Activated CD8-positive, alpha-beta memory T cell treated with anti-CD3 and anti-CD28 coated beads, Interleukin-2, amount 50 U/mL, for 4 hours (primary cell): ENCODE measurements at places on chromosomes 5 and 9.
A peak's percentile ranks its signal among the peaks of the same experiment; 100 is the strongest.

DNA sequence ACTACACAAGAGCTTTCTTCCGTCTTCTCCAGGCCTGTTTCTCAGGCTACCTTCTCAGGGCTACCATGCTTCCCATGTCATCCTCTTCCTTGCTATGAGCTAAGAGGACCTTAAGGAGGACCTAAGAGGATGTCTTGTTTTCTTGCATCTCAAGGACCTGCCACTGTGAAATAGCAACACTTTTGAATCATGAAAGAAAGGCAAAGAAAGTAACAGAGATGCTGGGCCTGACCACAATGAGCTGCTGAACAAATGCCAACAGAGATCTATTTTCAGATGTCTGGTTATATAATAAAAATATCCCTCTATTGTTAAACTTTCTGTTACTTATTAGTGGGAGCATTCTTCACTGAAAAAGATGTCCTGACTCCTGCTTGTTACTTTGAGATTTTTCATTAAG, 36.7 kb upstream of the ANXA1 start:
- no peak for DNase-seq

DNA sequence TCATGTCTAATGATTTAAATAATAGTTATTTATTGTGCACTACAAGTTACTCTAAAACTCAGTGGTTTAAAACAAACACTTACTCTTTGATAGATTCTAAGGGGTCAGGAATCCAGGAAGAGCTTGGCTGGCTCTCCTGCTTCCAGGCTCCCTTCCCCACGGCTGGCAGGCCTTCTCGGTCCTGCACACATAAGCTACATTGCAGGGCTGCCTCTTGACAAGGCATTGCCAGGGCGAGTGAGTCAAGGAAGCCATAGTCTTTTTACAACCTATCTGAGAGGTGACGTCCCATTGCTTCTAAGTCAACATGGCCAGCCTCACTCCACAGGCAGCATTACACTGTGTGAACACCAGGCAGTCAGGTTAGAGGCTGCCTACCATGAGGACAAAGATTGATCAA, 119.8 kb downstream of the AUH start:
- no peak for DNase-seq

DNA sequence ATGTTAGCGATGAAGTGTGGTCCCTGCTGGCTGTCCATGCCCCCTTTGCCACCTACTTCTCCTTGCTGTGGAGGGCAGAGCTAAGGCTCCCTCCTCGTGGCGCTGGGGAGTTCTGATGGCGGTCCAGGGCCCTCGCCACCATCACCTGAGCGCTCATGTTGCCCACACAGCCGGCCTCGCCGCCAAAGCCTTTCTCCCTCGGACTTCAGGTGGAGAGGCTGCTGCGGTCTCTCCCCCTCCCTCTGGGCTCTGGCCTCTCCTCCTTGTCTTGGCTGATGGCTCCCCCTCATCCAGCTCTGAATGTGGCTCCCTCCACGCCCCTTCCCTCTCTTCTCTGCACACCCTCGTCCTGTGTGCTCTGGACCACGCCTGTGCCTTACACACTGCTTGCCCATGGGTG, 14.5 kb upstream of the LPCAT1 start:
- no peak for DNase-seq

- no peak for DNase-seq
These were observed 86.6 kb downstream of the PLPPR1 start for GRCh38 chr9:101115102-101115501.

GRCh38 chr5:125263356-125263755, 516.9 kb upstream of the ZNF608 start:
- no peak for DNase-seq

DNA sequence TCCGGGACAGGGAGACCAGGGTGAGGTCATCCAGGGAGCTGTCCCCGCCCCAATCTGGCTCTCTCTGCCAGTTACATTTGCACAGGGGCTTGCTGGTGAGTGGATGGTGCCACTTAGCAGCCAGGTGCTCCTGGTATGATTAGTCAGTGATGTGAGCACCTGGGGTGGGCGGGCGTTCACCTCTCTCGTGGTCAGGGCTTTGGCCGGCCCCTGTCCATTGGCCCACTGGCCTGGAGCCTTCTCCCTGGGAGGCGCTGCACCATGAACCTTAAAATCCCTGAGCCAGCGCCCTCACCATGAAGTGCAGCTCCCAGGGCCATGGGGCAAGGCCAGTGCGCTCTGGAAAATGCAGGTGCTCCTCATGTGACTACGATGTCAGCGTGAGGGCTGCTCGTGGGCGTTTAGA, 2.0 kb downstream of the NKD2 start:
- no peak for DNase-seq

- no peak for DNase-seq
These were observed 1809.9 kb upstream of the ACO1 start for GRCh38 chr9:30574355-30575151.

- peak; percentile 80 for DNase-seq
These were observed at the start of gene TERT for GRCh38 chr5:1294835-1295649. Gene TERT, minus strand, starts transcription at chr5:1295068. Its CDS starts 79 bp downstream, at chr5:1294989.

DNA sequence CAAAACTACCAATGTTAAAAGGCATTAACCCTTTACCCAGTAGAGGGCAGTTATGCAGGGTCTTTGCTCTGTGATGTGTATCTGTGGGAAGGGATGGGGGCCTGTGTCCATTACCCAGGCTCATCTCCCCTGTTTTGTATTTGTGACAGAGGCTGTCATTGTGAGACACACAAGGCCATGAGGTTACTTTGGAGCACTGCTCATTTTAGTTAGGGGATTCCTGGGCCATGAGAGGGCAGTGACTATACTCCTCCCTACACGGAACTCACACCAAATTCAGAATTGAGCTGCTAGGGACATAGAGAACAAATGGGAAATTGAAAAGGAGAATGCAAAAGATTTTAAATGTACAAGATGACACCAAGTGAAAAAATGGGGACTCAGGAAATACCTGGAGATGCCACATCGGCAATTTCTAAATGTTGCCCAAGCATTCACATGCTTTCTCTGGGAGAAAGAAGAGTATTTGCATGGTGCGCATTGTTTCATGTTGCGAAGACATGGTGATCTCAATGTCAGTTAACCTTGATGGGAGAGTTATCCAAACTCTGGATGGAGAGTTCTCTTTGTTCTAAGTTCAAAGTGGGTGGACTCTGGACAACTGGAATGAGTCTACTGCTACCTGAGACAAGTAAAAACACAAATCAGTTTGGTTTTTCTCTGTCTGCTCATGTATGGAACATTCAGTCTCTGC, 32.5 kb downstream of the C9orf152 start:
- no peak for DNase-seq

DNA sequence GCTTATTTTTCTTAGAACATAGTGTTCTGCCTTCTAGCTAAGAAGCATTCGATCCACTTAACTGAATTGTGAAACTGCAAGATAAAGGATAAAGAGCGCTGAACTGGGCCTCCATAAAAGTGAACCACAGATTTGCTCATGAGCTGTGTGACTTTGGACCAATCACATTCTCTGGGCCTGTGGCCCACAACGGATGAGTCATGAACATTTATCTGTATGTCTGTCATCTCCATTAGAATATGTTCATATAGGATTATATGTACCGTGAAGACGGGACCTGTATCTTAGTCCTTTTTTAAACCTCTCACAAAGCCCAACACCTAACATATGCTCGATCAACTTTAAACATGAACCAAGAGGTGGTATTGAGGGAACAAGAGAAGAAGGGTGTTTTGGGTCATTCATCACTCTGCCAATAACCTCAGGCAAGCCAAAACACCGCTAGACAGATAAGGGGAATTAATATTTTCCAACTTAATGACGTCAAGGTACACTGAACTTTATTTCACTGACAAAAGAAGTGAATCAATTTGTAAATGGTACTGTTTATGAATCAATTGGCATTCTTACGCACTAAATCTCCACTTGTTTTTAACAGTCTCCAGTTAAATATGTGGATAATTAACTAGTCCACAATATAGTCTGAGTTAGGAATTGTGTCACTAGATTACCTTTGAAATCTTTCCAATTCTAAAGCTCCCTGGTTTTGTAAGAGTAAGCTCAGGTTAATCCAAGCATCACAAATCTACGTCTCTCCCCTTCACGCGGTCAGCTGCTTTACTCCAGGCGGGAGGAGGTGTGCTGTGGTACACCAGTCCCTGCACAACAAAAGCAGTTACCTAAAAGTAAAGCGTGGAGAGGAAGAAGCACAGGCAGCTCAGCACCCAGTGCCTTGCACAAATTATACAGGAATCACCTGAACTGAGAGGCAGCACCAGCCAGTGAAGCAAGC, 1.6 kb downstream of the TMEM245 start:
- peak; percentile 44 for DNase-seq

GRCh38 chr5:165031371-165031770, 1526.0 kb downstream of the MAT2B start:
- DNase-seq = no peak

GRCh38 chr5:67880511-67880805, 335.1 kb upstream of the PIK3R1 start:
- no peak for DNase-seq

GRCh38 chr9:6739218-6739617, 18.6 kb upstream of the KDM4C start:
- DNase-seq = no peak

GRCh38 chr5:57513785-57514184, 31.2 kb upstream of the ACTBL2 start:
- no peak for DNase-seq

- DNase-seq = no peak
These were observed 114.3 kb downstream of the STARD4 start for GRCh38 chr5:111398013-111398412.

GRCh38 chr9:130908878-130909355, 12.3 kb upstream of the QRFP start:
- no peak for DNase-seq

DNA sequence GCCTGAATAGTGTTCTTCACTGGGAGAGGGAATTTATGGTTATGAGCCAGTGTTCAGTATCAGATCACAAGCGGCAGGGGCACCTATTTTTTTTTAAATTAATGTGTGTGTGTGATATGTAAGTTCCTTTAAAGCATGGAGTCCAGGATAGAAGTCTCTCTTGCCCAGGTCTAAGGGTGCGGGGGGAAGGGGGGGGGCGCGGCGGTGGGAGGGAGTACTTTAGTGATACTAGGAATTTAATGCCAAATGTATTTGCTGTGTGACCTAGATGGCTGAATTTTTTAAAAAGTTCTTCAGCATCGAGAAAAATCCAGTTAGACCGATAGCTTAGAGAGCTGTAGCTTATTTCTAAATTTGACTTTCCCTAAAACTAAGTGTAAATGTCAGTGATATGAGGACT, 1.5 kb upstream of the FCHO2 start:
- DNase-seq = no peak

DNA sequence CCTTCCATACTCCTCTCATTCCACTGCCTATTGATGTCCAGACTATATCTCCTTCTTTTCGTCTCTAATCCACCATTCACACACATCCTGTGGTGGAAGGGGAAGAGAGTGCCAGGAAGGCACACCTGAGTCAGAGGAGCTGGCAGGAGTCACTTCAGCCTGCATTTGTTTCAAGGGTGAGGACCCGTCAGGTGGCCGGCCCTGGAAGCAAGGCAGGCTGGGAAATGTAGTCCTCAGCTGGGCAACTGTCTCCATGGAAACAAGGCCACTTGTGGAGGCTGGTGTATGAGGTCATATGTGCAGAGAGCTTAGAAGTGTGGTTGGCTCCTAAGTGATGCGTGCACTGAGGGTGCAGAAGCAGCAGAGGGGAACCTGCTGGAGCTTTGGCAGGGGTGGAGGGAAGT, 278.4 kb downstream of the NSG2 start:
- no peak for DNase-seq

- DNase-seq = no peak
These were observed 75.4 kb downstream of the TSSK1B start for GRCh38 chr5:113359419-113359818.

DNA sequence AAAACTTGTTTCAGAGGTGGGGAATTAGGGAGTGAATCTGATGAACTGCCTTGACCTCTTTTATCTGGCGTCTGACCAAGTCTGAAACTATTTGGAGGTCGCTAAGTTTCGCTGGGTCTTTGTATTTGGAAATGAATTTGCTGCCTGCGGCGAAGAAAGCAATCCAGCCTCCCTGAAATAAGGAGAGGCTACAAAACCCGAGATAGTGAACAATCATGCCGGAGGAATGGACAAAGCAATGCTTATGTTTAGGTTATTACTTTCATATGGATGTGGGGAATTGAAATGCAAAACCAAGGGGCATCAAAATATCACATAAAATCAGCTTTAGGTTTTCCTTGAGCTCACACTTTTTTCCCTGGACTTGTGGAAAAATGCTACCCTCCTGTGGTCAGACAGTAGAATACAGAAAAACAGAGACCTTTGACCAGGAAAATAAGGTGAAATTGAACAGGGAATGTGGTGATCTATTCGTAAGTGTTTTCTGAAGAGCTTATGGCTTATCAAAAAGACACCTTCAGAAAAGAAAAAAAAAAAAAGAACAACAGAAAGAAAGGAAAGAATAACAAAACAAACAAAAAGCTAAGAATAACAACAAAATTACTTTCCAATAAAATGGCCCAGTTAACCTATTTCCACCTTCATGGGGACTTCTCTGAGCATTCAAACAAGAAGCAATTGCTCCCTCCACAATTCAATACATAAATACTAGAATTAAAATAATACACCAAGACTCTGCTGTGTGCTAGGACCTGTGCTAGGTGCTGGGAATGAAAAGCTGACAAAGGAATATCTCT, 68.6 kb upstream of the DPYSL3 start:
- no peak for DNase-seq

- DNase-seq = no peak
These were observed 4.3 kb upstream of the RAI14 start for GRCh38 chr5:34651791-34652190.

DNA sequence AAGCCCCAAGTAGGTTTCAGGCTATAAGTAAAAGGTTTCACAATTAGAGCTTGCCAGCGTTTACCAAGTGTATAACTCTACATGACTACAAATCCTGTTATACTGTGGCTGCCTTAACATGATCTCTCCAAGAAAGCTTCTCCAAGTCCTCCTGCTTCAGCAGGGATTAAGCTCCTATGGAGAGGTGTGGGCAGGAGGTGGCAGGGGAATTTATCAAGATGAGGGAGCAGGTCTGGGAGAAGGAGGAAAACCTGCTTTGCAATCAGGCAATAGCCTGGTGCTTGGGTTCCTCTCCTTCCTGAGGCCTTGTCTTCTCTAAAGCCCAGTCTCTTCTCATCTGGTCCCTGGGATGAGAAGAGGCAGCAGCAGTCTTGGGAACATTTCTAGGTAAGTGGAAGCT, 135.2 kb downstream of the TSSK1B start:
- no peak for DNase-seq

GRCh38 chr5:35478856-35479682, 138.6 kb upstream of the SPEF2 start:
- no peak for DNase-seq

DNA sequence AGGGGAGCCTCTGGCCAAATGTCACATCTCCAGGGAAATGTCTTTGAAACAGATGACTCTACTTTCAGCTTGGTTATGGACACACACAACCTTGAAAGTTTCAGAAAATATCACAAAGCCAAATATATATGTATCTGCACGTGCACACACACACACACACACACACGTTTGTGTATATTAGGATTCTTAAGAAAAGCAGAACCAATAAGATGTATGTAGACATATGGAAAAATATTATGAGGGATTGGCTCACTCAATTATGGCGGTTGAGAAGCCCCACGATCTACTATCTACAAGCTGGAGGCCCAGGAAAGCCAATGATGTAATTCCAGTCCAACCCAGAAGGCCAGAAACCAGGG, 194.9 kb downstream of the PALM2AKAP2 start:
- DNase-seq = no peak

GRCh38 chr5:342501-343460, 21.3 kb downstream of the AHRR start:
- DNase-seq = no peak

- no peak for DNase-seq
These were observed 18.6 kb downstream of the C9orf57 start for GRCh38 chr9:72041775-72042194.
